ENCODE measurements at places on chromosomes 12 and 14.

DNA sequence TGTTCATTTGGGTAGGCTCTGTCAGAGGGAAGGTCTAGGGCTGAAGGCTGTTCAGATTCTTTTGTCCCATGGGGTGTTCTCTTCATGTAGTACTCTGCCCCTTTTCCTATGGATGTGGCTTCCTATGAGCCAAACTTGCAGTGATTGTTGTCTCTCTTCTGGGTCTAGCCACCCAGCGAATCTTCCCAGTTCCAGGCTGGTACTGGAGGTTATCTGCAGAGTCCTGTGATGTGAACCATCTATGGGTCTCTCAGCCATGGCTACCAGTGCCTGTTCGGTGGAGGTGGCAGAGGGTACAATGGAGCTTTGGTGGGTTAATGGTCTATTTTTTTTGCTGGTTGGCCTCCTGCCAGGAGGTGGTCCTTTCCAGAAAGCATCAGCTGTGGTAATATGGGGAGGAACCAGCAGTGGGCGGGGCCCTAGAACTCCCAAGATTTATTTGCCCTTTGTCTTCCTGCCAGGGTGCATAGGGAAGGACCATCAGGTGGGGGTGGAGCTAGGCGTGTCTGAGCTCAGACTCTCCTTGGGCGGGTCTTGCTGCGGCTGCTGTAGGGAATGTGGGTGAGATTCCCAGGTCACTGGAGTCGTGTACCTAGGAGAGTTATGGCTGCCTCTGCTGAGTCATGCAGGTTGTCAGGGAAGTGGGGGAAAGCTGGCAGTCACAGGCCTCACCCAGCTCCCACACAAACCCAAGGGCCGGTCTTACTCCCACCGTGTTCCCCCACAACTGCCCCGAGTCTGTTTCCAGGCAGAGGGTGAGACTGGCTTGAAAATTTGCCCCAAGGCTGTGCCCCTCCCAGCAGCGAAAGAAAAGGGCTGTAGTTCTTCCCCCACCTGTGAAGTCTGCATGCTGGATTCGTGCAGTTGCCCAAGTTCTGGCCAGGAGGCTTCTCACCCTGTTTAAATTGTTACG is 17.5 kb downstream of the MTRFR start:
- no peak for DNase-seq

DNA sequence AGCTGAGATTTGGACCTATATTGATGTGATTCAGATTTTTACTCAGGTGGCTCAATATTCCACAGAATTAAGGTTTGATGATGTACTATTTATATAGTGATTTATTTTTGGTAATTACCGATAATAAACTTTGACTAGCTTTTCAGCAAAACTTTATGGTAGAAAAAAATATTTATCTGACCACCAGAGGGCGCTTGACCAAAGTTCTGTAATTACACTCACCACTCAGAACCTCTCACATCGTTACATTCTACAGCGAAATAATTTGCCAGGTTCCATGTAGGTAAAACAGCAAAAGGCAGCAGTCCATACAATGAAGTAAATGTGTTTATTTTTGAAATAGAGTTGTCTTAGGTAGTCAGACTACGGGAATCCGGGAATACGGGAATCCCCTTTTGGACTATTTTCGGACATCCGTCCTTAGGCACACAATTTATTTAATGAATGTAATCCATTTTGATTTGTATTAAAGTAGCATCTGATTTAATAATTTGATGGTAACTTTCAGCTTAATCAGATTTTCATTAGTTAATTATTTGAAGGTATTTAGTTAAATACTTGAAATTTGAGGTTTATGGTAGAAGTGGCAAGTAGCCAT is 143.0 kb upstream of the DDHD1 start:
- peak; percentile 5 for DNase-seq

DNA sequence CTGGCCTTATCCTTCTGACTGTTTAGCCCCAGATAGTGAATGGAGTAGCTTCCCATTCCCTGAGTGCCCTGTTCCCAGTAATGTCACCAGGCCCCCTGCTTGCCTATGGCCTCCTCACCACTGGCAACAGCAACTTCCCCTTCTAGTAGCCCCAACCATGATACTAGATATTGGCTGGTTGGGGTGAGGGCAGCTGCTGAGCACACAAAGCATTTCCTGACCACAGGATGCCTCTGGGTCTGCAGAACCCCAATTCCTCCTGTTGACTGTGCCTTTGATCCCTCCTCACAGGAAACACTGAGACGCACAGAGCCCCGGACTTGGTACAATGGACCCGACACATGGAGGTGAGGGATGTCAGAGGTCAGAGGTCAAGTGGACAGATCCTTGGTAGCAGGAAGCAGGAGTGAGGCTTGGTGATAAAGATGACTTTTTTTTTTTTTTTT is 597 bp downstream of the SOAT2 start:
- DNase-seq = no peak

- no peak for DNase-seq
Observed at GRCh38 chr14:34169561-34169960, 218.7 kb upstream of the EGLN3 start.

DNA sequence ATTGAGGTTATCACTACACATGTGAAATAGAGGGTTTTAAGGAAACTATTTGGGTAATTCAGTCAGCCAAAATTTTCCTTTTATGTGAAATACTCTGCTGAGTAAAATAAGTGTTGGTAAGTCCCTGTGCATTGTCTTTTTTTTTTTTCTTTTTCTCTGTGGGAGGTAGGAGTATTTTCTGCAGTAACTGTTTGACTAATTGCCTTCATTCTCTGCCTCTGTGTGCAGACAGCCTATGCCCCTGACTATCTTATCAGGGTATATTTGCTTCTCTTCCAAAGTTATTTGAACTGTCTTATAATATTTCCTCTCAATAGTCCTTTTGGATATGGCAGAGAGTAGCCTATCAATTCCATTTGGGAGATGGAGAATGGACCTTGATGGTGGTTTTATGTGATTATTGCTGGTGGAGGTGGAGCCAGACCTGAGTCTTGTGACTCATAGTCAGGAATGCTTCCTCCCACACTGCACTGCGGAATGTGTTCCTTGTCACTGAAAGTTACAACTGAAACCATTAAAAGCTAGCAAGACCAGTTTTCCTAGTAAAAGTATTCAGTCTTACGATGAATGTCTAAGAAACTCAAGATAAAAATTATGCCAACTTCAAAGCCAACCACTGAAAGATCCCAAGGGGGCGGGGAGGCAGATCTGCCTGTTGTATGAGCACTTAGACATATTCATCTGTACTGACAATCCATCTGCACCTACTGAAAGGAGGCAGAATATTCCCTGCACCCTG is 40.9 kb upstream of the STXBP6 start:
- DNase-seq = no peak

DNA sequence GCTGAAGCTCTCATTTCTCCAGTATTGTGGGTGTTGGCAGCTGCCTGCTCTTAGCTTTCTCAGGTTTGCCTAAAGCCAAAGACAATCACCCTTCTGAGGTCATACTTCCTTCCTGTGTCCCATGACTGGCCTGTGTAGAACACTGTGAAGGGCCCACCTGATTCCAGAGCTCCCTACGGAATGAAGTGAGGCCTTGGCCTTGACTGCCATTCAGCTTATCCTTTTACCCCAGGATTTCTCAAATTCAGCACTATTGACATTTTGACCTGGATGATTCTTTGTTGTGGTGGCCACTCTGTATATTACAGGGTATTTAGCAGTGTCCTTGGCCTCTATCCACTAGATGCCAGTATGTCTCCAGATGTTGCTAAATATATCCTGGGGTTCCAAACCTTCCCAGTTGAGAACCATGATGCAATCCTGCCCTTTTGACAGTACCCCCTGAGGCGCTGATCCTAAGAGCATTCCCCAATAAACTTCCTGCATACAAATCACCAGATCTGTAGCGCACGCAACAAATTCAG is 112.3 kb upstream of the KRR1 start:
- no peak for DNase-seq

DNA sequence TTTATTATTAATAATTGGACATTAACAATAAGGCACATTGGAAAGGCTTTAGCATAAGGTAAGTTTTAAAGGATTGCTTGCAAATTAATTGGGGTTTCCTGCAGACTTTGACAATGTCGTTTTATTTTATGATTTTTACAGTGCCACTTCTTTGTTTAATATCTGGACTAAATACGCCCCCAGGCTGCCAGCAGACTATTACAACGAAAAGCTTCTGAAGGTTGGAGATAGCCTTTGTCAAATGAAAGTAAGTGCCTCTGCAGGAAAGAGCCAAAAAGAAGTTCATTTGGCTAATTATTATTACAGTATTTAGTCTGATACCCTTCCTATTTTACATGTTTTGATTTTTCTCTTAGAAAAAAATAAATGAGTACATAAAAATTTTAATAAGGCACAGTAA is 11.3 kb downstream of the CFAP54 start:
- no peak for DNase-seq
